ENCODE measurements at places on chromosomes 7 and 10.

DNA sequence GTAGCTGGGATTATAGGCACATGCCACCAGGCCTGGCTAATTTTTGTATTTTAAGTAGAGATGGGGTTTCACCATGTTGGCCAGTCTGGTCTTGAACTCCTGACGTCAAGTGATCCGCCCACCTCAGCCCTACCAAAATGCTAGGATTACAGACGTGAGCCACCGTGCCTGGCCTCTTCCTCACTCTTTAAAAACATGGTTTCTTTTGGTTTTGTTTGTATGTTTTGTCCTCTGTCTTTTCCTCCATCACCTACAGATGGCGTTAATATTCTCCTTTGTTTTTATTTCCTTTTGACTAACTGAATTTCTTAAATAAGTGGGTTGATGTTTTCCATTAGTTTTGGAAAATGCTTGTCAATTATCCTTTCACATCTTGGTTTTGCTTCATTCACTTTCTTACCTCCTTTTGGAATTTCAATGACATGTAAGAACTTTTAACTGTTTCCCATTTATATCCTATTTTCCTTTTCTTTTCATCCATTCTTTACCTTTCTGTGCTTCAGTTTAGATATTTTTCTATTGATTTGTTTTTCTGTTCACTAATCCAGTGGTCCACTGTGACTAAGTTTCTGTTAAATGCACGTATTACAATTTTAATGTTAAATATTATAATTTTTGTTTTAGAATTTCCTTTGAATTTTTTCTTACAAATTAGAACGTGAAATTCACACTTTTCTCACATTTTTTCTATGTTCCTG is 104.1 kb downstream of the ZNF467 start:
- DNase-seq = peak; percentile 46

DNA sequence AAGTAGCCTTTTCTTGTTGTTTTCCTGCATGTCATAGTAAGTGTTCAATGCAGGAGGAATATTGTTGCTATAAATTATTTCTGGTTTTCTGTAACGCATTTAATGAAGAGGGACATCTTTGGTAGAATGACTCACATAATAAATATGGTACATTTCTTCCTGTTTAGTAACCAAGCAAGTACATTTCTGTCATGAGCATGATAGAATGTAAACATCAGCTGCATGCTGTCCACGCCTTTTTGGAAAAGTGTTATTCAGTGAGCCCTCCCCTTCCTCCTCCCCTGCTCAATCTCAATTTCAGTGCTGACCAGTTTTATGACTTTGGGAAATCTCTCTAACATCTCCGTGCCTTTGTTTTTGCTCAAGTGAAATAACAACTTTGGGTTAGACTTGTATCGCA is 664.0 kb downstream of the XPNPEP1 start:
- peak; percentile 80 for DNase-seq

- peak; percentile 93 for DNase-seq
Measured at GRCh38 chr10:16843252-16843870, 26.1 kb upstream of the RSU1 start.

DNA sequence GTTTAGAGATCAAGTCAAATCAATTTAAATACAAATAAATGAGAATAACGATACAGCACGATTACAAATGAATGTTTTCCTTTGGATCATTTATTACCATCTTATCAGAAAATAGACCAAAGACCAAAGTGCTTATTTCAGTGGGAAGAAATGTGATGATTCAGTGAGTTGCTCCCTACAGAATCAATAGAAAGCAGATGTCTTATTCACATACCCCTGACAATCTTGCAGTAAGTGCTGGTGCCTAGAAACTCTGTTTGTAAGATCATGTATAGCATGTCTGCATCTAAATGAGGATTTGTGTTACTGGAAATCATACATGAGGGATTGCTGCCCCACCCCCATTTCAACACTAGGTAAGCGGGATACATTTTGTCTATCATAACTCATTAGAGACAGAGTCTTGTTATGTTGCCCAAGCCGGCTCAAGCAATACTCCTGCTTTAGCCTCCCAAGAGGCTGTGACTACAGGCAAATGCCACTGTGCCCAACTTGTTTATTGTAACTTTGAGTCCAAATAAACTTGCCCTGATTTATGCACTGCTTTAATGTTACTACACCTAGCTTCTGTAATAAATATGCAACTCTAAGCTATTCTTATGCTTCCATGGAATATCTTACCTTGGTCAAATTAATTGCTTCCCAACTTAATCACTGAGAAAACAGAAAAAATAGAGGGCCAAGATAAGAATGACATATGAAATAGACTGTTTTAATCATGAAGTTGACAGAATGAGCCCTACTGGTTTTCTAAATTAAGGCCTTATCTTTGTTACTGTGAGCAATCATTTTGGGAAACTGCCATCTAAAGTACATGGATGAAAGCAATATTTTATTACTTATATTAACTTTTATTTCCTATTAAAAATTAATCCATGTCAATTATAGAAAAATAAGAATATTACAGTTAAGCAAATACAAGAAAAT is 82.5 kb downstream of the AHR start:
- DNase-seq = no peak

GRCh38 chr10:128952856-128953255 is 514.2 kb upstream of the MGMT start:
- no peak for DNase-seq

DNA sequence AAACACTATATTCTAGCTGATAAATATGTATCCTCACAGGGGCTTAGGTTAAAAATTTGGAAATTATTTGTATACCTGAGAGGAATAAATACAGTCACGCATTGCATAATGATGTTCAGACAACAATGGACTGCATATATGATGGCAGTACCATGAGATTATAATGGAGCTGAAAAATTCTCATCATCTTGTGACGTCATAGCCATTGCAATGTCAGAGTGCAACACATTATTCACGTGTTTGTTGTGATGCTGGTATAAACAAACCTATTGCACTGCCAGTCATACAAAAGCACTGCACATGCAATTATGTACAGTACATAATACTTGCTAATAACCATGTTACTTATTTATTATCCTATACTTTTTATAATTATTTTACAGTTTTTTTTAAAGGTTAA is 31.4 kb downstream of the STEAP1B start:
- no peak for DNase-seq
